ENCODE measurements at places on chromosomes 11 and 22.

- no peak for DNase-seq
These were observed 31.1 kb upstream of the PPARA start for GRCh38 chr22:46119093-46119728.

DNA sequence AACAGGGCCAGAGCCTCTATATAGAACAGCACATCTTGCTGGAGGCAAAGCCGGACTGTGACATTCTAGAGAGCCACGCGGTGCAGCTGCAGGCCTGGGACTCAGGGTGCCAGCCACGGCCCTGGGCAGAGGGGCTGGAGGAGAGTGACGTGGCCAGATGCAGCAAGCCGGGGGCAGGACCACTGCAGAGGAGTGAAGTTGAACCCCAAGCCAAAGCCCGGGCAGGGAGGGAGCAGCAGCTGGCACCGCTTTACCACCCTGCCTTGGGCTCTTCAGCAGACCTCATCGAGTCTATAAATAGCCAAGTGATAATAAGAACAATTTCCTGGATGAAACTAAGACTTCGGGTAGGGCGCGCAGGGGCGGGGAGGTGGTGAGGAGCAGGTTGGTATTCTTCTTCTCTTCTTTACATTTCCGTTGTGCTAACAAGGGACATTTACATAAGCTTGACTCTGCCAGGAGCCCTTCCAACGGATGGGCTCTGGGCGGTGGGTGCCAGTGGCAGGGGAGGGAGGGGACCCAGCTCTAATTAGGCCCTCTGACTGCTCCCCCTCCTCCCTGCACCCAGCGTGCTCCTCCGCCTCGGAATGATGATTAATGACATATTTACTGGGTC lies 110.2 kb downstream of the ST3GAL4 start:
- peak; percentile 90 for DNase-seq

- DNase-seq, result no peak
These were observed 75.8 kb downstream of the MORC2 start for GRCh38 chr22:30892731-30893221.

DNA sequence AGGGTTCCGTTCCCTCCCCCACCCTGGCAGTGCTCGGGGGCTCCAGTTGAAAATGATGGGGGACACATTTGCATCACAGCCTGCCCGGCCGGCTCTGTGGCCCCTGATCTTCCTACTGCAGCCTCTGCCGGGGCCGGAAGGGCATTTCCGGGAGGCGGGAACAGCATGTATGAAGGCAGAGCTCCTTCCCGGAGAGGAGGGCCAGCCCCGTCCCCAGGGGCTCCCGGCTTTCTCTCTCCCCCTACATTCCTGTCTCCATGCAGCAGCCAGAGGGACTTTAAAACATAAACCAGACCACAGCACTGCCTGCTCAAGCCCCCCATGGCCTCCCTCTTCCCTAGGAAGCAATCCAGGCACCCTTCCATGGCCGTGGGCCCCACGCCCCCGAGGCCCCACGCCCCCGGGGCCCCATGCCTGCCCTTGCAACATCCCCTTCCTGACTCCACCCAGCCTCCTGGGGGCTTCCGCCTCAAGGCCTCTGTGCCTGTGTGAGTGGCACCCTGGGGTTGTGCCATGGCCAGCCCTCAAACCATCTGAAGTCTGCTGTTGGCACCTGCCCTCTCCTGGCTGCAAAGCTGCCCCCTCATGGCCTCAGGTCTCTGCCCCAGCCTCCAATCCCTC lies 73.1 kb downstream of the CDKN1C start:
- DNase-seq, result no peak

- no peak for DNase-seq
These were observed 79.1 kb downstream of the CDKN1C start for GRCh38 chr11:2806351-2807024.

- DNase-seq, result no peak
These were observed 7.5 kb upstream of the SEZ6L start for GRCh38 chr22:26161746-26162145.
